ENCODE measurements at places on chromosomes 1 and 21. TPM values are rescaled to one million over a fixed set of nuclear protein-coding genes. Genes with fewer than 3 reads are reported as not detected.

Gene LCE1E
- polyA plus RNA-seq = not detected

Gene PER3
- 3.3 TPM for polyA plus RNA-seq

Gene PYHIN1
- 0.07 TPM for polyA plus RNA-seq

Gene MFSD2A
- polyA plus RNA-seq = 12.7 TPM

Gene GPR25
- not detected for polyA plus RNA-seq

Gene FCER1G
- 40.0 TPM for polyA plus RNA-seq

Gene TRAF3IP3
- 0.57 TPM for polyA plus RNA-seq

Gene PLA2G2D
- polyA plus RNA-seq = not detected

Gene BARHL2
- not detected for polyA plus RNA-seq

Gene C1QB
- 25.9 TPM for polyA plus RNA-seq

Gene SON
- 99.6 TPM for polyA plus RNA-seq

Gene PDE4B
- 17.4 TPM for polyA plus RNA-seq

Gene CRP
- polyA plus RNA-seq = 0.35 TPM

Gene AVPR1B
- polyA plus RNA-seq = not detected

Gene DISC1
- 1.4 TPM for polyA plus RNA-seq

Gene LRRC3
- polyA plus RNA-seq = 5.8 TPM

Gene NHLH1
- 0.14 TPM for polyA plus RNA-seq

Gene GNG12
- 47.3 TPM for polyA plus RNA-seq

Data from heart left ventricle (tissue), 16 donors.